ENCODE measurements at places on chromosomes 12 and 14.

DNA sequence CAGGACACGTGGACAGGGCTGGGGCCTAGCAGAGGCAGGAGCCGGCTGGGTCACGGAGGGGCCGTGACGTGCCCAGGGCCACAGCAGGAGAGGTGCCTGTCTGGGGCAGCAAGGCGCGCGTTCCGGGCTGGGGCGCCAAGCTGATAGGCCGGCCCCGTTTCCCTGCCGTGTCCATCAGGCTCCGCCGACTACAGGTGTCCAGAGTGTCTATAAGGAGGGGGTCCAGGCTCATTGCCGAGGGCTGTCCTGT is 18.5 kb downstream of the FBRSL1 start:
- DNase-seq, result no peak

DNA sequence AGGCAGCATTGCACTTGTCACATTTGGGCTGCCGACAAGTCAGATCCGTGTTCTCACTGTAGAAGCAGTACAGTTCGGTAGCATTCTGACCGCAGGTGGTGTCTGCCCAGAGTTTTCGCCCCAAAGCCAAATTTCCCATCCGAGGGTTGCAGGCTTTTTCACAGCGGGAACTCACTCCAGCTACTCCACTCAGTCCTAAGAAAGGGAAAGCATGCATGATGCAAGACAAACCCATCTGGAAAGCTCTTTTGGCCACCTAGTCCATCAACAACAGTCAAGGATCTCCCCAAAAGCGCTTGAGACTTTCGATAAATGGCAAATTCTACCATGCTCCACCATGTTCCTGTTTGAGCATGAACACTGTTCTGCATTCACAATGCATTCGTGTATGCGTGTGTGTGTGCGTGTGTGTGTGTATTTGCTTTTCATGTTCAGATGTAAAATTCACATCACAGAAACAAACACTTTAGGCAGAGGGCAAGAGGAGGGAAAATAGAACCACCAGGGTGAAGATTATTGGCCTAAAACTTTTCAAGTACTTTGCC is 3.2 kb downstream of the NTN4 start:
- no peak for DNase-seq

GRCh38 chr12:31201382-31201781 is 124.6 kb downstream of the SINHCAF start:
- no peak for DNase-seq

DNA sequence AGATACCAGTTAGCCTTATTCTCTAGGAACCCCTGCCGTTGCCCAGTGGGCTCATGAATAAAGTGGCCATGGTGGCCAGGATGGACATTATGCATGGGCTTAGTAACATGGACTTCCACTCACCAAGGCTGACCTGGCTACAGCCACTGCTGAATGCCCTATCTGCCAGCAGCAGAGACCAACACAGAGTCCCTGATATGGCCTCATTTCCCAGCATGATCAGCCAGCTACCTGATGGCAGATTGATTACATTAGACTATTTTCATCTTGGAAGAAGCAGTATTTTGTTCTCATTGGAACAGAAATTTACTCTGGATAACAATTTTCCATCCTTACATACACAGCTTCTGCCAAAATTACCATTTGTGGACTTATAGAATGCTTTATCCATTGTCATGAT is 16.2 kb upstream of the LPCAT3 start:
- no peak for DNase-seq

- DNase-seq, result peak; percentile 5
Measured at GRCh38 chr12:118959348-118959747, 22.0 kb upstream of the SRRM4 start.

DNA sequence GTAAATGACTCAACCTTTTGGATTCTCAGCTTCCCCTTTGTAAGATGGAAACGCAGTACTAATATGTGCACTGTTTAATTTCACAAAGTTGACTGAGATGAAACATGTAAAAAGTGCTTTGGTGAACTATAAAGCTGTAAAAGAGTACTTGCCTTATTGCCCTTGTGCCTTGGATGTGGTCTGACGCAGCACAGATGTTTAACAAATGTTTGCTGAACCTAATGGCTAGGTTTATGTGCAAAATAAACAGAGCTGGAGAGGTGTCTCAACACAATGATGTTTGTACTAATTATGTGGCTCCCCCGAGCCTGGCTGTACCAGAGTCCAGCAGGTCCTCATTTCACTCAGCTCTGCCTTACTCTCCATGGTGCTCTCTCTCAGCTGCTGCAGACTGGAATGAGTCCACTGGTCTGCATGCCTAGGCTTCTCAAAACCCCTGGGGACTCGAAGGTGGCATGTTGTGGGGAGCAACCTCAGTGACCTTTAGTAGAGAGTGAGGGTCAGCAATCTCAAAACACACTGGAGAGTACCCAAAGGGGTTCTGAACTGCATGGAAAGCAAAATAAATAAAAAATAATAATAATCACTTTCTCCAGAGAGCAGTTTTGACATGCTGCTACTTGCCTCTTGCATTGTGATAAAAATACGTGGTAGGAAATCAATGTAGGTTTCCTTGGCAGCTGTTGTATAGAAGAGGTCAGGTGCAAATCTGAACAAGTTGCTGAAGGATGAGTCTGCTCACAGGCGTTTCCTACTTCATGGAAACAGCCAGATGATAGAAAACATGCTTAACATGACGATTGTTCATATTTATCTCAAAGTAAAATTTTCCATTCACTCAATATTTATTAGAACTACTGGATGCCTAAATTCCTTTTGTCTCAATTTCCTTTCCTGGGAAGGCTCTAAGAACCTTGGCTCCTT is 8.5 kb upstream of the AMIGO2 start:
- peak; percentile 84 for DNase-seq

GRCh38 chr12:57479043-57479375 is 657 bp downstream of the ARHGAP9 start:
- DNase-seq, result no peak

- DNase-seq, result no peak
Measured at GRCh38 chr14:24037658-24038037, 14.2 kb upstream of the CARMIL3 start.

DNA sequence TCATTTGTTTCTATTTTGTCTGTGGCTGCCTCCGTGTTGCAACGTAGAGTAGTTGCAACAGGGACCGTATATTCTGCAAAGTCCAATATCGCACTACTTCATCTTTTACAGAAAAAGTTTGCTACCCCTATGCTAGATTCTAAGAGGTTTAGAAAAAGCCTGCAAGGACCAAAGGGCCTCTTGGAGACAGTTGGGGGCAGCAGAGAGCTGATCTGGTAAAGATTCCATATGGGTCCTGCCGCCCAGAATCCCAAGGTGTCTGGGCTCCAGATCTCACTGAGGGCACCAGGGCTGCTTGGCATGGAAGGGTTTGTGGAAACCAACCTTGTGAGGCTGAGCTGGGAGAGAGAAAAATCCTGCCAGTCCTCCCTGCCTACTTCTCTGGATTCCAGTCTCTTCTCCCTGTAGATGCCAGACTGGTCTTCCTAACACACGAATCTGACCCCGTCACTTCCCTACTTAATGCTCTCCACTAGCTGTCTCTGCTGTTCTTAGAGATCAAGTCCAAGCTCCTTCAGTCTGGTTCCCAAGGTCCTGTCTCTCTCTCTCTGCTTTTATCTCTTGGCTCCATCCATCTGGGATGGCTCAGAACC is 74.6 kb downstream of the GLRX5 start:
- peak; percentile 57 for DNase-seq

DNA sequence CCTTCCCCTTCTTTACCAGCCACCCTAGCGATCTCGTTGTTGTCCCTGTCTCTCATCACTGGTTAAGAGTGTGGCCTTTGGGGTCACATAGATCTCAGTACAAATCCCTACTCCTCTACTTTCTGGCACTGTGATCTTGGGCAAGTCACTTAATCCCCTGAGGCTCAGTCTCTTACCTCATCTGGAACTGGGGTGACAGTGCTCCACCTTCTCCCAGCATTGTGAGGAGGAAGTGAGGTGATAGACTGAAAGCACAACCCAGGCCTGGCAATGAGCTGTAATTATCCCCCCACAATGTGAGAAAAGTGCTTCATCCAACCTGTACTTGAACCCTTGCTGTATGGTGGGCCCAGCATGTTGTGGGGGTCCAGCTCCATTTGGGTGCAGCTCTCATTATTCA is 48.0 kb downstream of the IRAK3 start:
- no peak for DNase-seq

DNA sequence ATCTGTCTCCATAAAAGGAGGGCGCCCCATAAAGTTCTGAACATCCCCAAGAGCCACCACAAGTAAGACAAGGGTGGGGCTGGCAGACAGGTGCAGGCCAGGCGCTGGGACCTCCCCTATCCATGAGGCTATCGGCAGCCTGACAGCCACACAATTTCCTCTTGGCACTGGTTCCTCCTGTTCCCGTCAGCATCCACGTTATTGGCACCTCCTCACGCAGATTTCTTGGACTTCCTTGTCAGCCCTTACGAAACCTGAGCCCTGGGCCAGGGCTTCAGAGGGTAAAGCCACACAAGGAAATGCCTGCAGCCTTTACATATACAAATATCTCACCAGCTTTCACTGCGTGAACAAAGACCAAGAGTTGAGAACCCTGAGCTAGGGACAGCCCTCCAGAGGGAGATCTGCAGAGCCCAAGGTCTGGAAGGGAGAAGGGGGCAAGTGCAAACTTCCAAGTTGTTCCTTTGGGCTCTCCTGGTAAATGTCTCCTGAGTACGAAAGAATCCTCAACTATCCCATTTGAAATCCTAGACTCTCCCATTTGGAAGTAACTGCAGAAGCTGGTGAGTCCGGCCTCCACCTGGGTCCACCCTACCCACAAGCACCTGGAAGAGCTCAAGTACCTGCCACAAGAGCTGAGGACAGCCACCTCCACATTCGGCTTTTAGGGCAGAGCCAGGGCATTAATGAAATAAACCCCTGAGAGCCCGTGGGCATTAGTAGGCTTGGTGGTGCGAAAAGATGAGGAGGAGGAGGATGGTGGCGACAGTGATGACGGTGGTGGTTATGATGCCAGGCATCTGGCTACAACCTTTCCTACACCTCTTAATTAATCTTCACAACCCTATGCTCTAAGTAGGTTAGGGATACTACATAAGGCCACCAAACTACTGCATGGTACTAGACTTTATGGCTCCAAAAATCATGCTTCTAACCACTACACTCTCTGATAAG is 5.5 kb upstream of the TC2N start:
- no peak for DNase-seq

- peak; percentile 66 for DNase-seq
Measured at GRCh38 chr12:8687846-8688601, 9.8 kb upstream of the RIMKLB start.

- DNase-seq, result no peak
Measured at GRCh38 chr14:37147310-37147880, 25.0 kb downstream of the SLC25A21 start.

GRCh38 chr12:87925021-87925420 is 104.2 kb downstream of the C12orf50 start:
- no peak for DNase-seq
